ENCODE measurements at places on chromosomes 12 and 14.

DNA sequence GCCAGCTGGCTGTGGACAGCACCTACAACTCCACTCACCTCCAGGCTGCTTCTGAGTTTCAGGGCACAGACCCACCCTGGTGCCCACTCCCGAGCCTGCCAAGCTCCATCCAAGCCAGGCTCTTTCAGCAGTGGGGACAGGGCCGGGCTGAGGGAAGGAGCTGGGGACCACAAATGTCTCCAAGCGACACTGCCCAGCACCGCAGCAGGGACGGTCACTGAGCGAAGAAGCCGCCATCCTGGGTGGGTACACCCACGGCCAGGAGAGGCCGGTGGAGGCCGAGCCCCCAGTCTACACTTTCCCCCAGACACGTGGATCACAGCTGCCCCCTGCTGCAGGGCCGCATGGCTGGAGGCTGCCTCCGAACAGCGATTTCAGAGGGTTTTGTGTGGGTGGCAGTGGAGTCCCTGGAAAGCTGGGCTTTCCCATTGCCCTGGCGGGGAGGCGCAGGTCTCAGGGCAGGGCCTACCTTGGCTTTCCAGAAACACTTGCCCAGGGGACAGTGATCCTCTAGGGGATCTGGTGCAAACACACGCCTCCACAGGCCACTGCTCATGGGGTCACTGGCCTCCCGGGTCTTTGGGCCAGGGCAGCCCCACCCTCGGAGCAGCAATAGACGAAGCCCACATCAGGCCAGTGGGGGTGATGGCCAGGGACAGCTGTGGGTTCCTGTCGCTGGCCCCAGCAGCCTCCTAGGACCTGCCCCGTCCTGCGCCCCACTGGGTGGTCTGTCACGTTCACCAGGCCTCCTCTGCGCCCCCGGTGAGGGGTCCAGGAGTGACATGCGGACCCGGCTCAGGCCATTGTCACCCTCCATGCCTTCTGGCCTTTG lies 1.2 kb upstream of the GPR132 start:
- peak; percentile 46 for DNase-seq

- DNase-seq, result no peak
Observed at GRCh38 chr12:129771238-129771637, 132.6 kb downstream of the TMEM132D start.

DNA sequence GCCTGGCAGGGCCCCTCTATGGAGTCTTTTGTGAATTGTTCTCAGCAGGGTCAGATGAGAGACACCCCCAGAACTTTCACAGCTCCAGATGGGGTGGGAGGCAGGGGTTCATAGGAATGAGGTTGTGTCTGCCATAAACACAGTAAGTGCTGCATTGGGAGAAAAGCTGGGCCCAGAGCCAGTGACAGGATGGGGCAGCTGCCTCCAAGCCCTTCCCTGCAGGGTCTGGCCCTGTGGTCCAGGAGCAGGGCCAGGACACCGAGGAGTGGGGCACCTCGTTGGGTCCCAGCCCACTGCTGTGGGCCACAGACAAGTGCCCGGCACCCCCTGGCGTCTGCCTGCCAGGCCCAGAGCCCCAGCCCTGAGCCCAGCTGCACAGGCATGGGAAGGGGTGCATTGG lies 13.3 kb downstream of the INF2 start:
- no peak for DNase-seq

DNA sequence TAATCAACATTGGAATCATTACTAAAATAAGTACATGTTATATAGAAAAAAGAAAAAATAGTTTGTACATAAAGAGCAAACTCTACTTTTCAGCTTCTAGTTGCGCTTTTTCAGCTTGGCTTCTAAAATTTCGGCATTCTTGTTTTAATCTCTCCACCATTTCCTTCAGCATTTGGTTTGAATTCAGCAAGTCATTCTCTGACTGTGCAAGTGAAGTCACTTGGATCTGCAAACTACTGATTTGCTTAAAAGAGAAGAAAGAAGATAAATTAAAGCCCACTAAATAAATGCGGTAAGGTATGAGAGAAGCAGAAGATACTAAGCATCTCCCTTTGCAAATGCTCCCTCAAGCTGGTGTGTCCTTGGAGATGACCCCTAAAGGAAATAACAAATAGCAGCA lies 126.3 kb downstream of the CEP83 start:
- DNase-seq, result no peak

DNA sequence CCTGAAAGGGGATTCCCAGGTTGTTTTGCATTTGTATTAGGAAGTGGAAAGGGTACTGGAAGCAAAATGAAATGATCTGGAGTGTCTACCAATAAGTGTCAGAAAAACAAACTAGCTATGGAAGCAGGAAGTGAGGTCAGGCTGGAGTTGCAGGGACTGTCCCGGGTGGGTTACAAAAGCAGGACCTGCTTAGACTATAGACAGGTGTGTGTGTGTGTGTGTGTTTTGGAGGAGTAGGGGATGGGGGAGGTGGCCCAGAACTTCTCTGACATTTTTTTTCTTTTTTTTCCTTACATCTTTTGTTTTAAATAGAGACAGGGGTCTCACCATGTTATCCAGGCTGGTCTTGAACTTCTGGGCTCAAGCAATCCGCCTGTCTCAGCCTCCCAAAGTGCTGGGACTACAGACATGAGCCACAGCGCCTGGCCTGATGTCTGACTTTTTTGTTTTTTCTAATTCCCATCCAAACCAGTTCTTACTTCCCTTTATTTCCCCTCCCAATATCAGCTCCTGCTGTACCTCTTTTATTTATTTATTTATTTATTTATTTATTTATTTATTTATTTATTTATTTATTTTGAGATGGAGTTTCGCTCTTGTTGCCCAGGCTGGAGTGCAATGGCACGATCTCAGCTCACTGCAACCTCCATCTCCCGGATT lies 512 bp upstream of the RND1 start:
- DNase-seq, result no peak

DNA sequence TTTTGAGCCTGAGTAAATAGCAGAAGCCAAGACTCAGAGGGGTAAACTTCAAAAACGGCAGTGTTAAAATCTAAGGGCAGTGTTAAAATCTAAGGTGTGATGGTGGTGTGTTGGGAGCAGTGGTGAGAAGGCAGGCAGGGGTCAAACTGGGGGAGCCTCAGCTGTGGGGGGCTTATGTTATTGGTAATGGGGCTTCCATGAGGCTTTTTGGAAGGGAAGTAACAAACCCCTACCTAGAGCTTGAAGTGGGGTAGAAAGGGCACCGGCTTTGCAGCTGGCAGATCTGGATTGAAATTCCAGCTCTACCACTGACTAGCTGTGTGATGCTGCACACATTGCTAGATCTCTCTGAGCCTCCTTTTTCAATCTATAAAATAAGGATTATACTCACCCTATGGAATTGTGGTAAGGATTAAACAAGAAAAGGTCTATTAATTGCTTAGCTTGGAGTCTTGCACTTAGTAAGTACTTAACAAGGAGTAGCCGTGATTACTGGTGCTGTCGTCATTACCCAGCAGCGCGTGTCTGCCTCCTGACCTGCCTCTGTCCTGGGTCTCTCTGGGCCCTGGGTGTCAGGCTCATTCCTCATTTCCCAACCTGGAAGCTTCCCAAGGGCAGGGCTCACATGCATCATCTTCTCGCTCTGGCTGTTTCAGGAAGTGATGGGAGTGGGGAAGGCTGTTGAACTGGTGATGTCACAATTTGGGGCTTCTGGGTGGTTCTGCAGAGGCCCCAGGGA lies 18.5 kb upstream of the KRT80 start:
- DNase-seq, result no peak

- no peak for DNase-seq
Observed at GRCh38 chr12:77352946-77353345, 287.6 kb upstream of the E2F7 start.

DNA sequence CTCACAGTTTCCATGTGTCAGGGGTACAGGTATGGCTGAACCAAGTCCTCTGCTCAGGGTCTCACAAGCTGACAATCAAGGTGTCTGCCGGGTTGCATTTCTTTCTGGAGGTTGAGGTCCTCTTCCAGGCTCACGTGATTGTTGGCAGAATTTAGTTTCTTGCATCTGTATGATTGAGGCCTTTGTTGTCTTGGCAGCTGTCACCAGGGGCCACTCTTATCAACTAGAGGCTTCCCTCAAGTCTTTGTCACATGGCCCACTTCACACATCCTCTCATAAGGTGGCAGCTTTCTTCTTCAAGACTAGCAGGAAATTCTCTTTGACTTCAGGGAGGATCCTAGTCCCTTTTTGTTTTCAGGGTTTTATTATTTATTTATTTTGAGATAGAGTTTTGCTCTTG lies 46.0 kb upstream of the FOS start:
- no peak for DNase-seq

DNA sequence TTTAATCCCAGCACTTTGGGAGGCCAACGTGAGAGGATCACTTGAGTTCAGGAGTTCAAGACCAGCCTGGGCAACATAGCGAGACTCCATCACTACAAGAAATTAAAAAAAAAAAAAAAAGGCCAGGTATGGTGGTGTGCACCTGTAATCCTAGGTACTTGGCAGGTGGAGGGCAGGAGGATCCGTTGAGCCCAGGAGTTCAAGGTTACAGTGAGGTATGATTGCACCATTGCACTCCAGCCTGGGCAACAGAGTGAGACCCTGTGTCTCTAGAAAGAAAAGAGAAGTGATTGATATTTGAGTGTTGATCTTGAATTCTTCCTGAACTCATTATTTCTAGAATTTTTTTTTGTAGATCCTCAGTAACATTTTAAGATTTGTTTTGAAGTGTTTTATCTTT lies 59.4 kb downstream of the ADIPOR2 start:
- DNase-seq, result no peak

DNA sequence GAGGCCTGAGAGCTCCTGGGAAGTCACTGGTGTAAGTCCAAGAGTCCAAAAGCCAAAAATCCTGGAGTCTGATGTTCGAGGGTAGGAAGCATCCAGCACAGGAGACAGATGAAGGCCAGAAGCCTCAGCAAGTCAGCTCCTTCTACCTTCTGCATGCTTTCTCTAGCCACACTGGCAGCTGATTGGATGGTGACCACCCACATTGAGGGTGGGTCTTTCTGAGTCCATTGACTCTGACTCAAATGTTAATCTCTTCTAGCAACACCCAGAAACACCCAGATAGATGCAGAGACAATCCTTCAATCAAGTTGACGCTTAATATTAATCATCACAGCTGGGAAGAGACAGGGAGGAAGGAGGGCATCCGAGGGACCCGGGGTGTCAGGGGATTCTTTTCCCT lies 305.8 kb downstream of the AACS start:
- no peak for DNase-seq

Data from activated naive CD8-positive, alpha-beta T cell treated with anti-CD3 and anti-CD28 coated beads for 36 hours (primary cell).